ENCODE measurements at places on chromosomes 16 and 17. TPM values are rescaled to one million over a fixed set of nuclear protein-coding genes. Genes with fewer than 3 reads are reported as not detected.

TEDC2 gene
- total RNA-seq, result 3.4 TPM

KRTAP4-5 gene
- 1.3 TPM for total RNA-seq

GRCh38 chr17:6348891-6349290, 86.0 kb downstream of the AIPL1 start:
- no peak for DNase-seq

DNA sequence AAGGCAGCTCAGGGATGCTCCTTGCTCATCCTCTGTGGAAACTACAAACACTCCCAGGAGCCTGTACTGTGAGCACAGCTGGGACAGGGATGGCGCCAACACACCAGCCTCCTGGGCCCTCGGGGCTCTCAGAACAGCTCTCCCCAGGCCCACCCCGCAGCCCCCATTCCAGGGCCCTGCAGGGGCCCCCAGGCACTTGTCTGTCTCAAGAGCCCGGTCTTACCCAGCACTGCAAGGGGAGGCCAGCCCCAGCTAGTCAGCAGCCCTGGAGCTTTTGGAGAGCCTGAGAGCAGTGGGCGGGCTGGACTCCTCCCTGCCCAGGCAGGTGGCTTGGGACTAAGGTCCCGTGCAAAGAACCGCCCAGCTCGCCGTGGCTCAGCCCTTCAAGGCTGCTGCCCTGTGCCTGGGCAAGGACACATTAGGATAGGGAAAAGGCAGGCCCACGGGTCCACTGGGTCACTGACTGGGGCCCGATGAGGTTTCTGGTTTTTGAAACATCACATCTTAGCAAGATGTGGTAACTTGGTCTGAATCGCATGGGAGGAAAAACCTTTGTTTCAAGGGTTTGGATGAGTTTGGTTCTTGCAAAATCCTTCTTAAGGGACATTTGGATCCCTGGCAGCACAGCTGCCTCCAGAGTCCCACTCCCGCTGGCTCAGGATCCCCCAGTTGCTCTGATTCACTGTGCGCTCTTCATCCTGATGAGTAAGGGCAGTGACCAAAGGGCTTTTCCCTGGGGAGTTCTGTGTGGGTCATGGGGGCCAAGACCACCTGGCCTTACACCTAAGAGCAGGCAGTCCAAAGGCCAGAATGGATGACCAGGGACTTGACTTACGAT, 2.8 kb downstream of the DNASE1L2 start:
- DNase-seq, result no peak

- no peak for DNase-seq
Observed at GRCh38 chr17:27968206-27968732, 74.2 kb upstream of the NLK start.

DNA sequence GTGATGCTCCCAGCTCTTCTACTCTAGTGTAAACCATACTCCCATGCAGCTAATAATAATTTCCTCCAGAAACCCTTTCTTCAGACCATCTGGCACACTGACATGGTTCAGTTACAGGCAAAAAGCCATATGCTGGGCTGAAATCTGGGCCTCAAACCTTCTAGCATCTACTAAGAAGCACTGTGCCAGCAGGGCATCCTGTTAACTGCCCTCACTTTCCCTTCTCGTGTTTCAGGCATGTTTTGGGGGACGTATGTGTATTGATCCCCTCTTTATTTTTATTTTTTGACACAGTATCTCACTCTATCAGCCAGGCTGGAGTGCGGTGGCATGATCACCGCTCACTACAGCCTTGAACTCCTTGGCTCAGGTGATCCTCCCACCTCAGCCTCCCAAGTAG, 33.3 kb downstream of the STAT5A start:
- DNase-seq, result no peak

DNA sequence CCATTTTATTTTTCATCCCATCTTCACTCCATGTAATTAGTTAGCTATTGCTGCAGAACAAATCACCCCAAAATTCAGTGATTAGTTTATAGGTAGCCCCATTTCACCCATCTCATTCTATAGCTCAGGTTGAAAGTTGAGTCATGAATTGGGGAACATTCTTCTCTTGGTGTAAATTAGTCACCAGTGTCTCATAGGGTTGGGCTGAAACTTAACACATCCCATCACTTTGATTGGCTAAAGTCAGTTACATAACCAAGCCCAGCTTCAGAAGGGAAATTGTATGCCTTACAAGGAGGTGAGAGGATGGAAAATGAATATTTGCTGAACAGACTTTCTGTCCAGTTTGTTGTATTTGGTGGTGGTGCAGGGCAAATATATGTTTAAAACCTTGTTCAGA, 477.5 kb downstream of the WWOX start:
- DNase-seq, result no peak

GRCh38 chr17:69471406-69471805, 56.9 kb downstream of the MAP2K6 start:
- DNase-seq, result no peak

DNA sequence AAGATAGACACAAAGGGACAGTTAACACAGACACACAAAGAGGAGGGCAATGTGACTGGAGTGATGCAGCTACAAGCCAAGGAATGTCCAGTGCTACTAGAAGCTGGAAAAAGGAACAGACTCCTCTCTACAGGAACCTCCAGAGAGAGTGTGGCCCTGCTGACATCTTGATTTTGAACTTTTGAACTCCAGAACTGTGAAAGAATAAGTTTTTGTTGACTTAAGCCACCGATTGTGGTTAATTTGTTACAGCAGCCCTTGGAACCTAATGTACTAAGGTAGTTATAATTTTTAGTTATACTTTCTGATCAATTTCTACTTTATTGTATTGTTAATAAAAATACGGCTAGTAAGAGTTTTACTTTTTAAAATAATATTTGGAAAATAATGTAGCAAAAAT, 129.1 kb downstream of the MYO1D start:
- DNase-seq, result no peak

DNA sequence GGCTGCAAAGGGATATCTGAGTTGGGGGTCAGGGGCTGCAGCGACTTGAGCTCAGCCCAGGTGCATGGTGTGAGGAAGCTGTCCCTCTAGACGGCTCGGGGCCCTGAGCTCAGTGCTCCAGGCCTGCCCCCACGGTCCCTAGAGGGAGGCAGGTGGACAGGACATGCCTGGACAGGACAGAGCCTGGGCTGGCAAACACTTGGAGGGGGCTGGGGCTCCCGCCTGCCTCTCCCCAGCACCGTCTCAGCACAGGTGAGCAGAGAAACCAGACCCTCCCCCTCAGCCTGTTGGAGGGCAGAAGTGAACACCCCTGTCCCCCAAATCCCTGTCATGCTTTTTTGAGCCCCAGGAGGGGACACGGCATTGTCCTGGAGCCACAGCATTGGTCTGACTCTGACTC, 11.4 kb upstream of the SLC38A10 start:
- no peak for DNase-seq

DNA sequence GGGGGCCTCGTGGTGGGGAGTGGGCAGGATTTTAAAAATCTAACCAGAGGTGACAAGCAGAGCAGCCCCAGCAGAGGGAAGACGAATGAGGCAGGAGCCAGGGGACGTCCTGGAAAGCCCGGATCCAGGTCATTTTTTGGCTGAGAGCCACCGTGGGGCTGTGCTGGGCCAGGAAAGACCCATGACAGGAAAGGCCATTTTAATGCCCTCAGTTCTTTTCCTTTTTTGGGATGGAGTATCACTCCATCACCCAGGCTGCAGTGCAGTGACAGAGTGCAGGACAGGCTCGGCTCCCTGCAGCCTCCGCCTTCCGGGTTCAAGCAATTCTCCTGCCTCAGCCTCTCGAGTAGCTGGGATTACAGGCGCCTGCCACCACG, 30.5 kb upstream of the JPH3 start:
- DNase-seq, result no peak

GRCh38 chr17:38541281-38541680, 64.5 kb downstream of the SRCIN1 start:
- no peak for DNase-seq

- no peak for DNase-seq
Observed at GRCh38 chr16:29757950-29758466, 12.2 kb upstream of the C16orf54 start.

GRCh38 chr17:50779747-50780353, 12.5 kb upstream of the ANKRD40CL start:
- DNase-seq, result no peak

- no peak for DNase-seq
Observed at GRCh38 chr17:75008373-75008772, 4.1 kb upstream of the MRPL58 start.

Measured in skin of body (tissue), 3 donors.